ENCODE measurements at places on chromosomes 4 and X.

DNA sequence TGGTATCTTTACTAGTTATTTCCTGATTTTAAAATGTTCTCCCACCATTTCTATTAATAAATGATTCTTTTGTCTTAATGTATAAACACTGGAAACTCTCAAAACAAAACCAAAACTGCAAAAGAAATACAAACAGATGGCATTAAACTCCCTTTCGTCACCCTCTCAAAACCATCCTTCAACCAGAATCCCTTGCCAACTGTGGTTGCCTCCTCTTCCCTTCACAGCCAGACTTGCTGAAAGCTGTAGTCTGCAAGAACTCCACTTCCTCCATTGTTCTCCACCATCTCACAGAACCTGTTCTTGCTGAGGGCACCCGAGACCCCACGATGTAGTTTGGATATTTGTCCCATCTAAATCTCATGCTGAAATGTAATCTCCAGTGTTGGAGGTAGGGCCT is 96.5 kb downstream of the WWC2 start:
- DNase-seq: no peak

DNA sequence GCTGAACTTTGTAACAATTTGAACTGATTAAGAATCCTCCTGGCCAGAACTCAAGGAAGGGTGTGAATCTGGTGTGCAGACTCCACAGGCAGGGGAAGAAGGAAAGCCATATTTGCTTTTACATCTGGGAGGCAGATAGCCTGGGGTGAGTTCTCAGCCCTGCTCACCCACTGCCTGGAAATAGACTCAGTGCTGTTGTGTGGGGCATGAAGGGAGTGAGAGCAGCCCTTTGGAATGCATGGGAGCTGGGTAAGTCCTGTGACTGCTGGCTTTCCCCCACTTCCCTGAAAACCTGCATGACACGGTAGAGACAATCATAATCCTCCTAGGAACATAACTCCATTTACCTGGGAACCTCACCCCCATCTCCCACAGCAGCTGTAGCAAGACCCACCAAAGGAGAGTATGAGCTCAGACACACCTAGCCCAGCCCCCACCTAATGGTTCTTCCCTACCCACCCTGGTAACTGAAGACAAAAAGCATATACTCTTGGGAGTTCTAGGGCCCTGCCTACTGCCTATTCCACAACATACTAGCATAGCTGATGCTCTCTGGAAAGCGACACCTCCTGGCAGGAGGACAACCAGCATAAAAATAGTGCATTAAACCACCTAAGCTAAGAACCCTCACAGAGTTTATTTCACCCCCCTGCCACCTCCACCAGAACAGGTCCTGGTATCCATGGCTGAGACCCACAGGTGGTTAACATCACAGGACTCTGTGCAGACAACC is 59.3 kb upstream of the UBQLN2 start:
- DNase-seq: no peak

DNA sequence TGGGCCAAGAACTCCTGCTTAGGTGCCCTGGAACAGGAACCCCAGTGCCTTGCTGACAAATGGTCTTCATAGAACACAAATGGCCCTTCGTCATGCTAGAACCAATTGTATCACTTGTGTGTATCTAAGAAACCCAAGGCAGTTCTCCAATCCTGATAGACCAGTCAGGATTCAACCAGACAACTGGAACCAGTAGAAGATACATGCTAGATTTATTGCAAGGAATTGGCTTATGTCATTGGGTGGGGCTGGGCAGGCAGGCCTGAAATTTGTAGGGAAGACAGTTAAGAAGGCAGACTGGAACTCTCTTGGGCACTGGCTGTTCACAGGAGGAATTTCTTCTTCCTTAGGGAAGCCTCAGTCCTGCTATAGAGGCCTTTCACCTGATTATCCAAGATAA is 17.0 kb upstream of the TBL1X start:
- DNase-seq: no peak

DNA sequence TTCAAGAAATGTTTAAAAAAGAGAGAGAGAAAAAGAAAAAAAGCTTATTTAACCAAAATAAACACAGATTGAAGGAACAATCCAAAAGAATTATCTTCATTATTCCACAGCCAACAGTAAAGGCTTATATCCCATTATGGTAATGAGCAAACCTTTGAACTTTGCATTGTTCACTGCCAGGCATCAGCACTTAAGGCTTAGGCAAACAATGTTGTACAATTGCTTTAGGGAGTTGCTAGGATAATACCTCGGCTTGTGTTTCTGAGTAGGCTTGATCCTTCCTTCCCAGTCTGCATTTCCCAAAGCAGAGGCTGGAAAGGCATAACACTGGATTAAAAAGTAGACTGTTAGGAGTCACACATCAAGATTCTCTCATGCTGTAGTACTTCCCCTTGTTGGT is 352.7 kb upstream of the IGFBP7 start:
- no peak for DNase-seq

- no peak for DNase-seq
These were observed 1180.8 kb upstream of the PABPC4L start for GRCh38 chr4:135382280-135382959.

- DNase-seq: no peak
These were observed 101.9 kb downstream of the EFHC2 start for GRCh38 chrX:44241546-44241945.

GRCh38 chr4:114780205-114780604 is 181.6 kb downstream of the UGT8 start:
- no peak for DNase-seq

DNA sequence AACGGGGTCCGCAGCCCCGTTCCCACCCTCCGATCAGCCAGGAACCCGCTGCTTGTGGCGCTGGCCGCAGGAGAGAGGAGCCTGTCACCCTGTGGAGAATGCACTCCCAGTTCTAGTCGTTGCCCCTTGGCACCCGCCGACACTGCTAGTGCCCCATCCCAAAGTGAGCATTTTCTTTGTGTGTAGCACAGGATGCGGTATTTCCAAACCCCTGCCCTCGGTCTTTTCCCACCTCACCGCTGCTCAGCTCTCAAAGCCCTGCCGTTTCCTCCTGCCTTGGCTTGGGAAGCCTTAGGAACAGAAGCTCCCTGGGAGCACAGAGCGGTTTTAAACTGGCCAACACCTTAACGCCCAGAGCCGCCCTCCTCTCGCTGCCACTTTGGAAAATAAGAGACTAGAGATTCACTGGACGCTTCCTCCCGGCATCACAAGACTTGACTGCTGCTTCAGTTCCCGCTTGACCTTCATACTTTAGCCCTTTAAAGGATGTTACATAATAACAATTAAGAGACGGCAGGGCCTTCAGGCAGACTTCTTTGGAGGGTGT is 772 bp downstream of the CYP4V2 start:
- DNase-seq: no peak

- DNase-seq: no peak
These were observed 12.9 kb downstream of the SH3KBP1 start for GRCh38 chrX:19874391-19875049.

DNA sequence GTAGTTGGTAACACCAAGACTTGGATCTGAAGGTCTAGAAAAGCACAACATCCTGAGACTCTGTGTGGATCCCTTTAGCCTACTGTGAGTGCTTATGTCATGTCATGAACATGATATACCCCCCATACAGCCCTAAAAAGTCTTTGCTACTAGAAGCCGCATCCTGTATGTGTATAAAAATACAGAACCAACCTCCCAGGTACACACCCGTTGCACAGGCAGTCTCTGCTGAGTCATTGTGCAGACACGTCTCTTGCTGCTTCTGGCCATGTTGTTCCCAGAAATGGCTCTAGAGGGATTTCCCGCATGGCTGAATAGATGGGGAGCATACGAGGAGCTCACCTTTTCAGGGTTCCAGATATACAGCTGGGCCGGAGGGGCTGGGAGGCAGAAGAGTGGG is 93.3 kb downstream of the MAMLD1 start:
- DNase-seq: no peak

- DNase-seq: no peak
These were observed 353.6 kb upstream of the RPS6KA3 start for GRCh38 chrX:20620306-20620705.

DNA sequence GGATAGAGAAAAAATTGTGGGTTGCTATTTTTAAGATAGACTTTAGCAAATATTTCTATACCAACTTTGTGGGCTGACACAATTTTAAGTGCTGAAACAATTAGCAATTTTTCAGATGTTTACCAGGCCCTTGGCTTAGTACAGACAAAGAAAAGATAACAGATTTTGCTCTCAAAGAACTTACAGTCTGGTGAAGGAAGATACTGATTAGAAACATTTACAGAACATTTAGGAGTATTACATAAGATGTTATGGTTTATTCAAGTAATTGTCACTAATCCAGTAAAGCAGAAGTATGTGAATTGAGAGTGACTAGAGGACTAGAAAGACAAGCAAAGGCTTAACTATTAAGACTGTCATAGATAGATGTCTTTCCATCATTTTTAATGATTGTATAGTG is 35.3 kb upstream of the NDUFC1 start:
- DNase-seq: no peak

DNA sequence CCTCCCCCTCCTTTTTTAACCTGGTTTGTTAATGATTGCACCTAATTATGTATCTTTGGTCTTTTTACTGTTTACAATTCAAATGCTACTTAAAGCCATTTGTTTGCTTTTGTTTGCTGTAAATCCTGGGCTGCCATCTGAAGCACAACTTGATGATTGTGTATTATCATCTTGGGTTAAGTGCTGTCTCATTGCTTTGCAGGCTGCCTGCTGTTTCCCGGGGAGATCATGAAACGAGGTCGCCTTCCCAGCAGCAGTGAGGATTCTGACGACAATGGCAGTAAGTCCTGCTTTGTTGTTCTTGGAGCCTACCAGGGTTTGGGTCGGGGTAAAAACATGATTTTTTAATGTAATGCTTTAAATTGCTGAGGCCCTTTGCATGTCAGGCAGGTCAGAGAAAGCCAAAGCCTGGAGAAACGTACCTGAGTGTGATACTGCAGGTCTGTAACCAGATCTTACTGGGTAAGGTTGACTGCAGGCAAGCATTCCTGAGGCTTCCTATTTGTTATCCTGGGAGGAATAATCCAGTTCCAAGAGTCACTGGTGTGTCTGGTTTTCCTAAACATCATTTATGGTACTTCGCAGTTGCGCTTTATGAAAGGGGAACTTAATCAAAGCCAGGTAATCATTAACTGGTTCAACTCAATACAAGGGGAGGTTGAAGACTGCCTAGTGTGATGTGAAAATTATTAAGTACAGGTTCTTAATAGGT is 22.2 kb downstream of the JADE1 start:
- DNase-seq: no peak

- no peak for DNase-seq
These were observed 573.6 kb downstream of the PPP4R3C start for GRCh38 chrX:26889574-26889973.

- no peak for DNase-seq
These were observed 36.0 kb downstream of the DLG3 start for GRCh38 chrX:70480660-70481018.

DNA sequence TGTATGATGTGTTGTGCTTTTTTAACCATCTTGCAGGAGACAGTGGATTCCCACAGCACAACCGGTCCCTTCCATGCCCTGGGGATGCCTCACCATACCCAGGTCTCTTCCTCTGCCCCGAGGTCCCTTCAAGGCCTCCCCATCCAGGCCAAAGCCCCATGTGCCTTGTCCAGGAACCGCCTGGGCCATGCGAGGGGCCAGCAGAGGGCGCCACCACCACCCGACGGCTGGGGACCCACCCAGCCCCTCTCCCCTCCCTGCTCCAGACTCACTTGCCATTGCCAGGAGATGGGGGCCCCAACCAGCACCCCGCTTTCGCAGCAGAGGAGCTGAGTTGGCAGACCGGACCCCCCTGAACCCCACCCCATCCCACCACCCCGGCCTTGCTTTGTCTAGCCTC is 485.5 kb downstream of the TRAM1L1 start:
- DNase-seq: no peak

DNA sequence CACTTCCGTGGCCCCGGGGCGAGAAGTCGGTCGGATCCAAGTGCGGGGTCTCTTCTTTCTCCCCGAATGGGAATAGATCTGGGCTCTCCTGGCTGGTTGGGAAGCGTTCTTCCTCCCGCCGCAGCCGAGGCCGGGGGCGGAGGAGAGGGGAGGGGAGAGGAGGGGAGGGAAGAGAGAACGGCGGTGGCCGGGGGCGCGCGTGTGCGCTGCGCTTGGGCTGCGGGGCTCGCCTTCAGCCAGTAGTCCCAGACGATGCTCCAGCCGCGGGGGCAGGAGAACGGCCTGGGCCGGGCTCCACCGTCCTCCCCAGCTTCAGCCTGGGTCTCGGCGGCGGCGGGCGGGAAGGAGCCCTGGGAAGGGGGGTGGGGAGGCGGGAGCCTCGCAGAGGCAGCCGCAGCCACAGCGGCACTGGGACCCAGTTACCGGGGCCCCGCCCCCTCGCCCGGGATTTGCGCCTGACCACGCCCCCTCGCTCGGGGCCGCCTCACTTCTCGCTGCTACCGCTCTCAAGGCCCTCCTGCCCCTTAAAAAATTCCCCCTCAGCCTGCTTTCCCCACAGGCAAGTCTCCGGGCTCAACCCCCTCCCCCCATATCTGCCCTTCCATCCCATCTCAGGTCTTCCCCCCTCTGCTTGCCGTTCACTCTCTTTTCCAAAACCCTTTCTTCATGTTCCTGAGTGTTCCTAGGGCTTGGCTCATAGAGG is at the start of gene FGD1:
Gene FGD1 (minus strand): TSS at position 421 of the 703 bp plus-strand sequence. CDS start 802 bp downstream, outside the sequence.
- DNase-seq: peak; percentile 55

DNA sequence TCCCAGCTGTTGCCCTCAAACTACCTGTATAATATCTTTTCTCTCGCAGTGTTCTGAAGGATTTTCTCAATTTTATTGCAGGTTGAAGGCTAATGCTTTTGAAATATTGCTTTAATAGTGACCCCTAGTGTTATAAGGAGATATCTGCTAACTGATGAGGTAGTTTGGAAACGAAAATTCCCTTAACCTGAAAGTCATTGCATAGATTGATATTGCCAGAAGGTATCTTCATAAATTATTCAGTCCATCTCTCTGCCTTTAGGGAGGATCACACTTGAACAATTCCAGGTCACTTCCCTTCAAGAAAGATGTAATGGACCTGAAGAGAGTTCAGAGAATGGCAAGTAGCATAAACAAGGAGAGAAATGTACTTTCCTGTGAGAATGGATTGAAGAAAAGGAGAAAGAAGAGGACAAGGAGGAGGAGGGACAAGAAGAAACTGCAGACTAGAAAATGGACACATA is 44.1 kb downstream of the TIGD4 start:
- no peak for DNase-seq

DNA sequence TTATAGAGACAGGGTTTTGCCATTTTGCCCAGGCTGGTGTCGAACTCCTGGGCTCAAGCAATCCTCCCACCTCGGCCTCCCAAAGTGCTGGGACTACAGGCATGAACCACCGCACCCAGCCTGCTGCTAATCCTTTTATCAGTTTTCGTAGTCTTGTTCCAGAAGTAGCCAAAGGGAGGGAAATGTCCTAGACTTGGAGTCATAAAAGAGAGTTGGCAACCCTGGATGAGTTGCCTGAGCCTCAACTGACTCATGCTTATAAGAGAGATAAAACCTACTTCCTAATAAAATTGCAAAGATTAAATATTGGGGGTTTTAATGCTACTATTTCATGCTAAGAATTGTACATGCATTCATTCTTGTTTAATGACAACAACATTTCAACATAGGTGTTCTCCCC is 44.3 kb downstream of the CD40LG start:
- no peak for DNase-seq
